Tracheal epithelial cell (primary cell): ENCODE measurements at places on chromosomes 2 and 18. TPM values are rescaled to one million over a fixed set of nuclear protein-coding genes. Genes with fewer than 3 reads are reported as not detected.

ARID5A gene
- total RNA-seq: 3.2 and 4.1 TPM in 2 replicates

FBXO48 gene
- 0.24 and 0.64 TPM in 2 replicates for total RNA-seq

PAPOLG gene
- total RNA-seq: 9.2 and 19.0 TPM in 2 replicates

MC5R gene
- not detected in 2 replicates for total RNA-seq

C2orf80 gene
- not detected in 2 replicates for total RNA-seq

RNF152 gene
- total RNA-seq: 31.6 and 35.8 TPM in 2 replicates

NOSTRIN gene
- total RNA-seq: 0.43 and 0.72 TPM in 2 replicates

ABCB11 gene
- under 0.01 TPM in 1 of 2 replicates, not detected in the other for total RNA-seq

CYP1B1 gene
- total RNA-seq: 19.5 and 46.3 TPM in 2 replicates

ASB3 gene
- 13.0 and 15.6 TPM in 2 replicates for total RNA-seq

RNF181 gene
- 221 and 249 TPM in 2 replicates for total RNA-seq

MREG gene
- 24.3 and 77.8 TPM in 2 replicates for total RNA-seq

MRPL19 gene
- total RNA-seq: 50.1 and 52.5 TPM in 2 replicates

BOLL gene
- total RNA-seq: not detected in 2 replicates

CD8B2 gene
- total RNA-seq: not detected in 2 replicates

IL1RL2 gene
- total RNA-seq: 2.1 and 2.2 TPM in 2 replicates

CYP26B1 gene
- under 0.01 and 0.24 TPM in 2 replicates for total RNA-seq

UNC80 gene
- not detected in 2 replicates for total RNA-seq

HOXD3 gene
- 0.72 TPM in 1 of 2 replicates, not detected in the other for total RNA-seq

COL5A2 gene
- total RNA-seq: 1.9 and 36.9 TPM in 2 replicates

TDRD15 gene
- under 0.01 TPM in 1 of 2 replicates, not detected in the other for total RNA-seq

GAREM1 gene
- total RNA-seq: 11.3 and 15.1 TPM in 2 replicates

ZNF521 gene
- 0.72 TPM in 1 of 2 replicates, not detected in the other for total RNA-seq

EPB41L5 gene
- total RNA-seq: 24.7 and 30.8 TPM in 2 replicates

ZBTB7C gene
- total RNA-seq: under 0.01 and 0.72 TPM in 2 replicates

FAM110C gene
- 12.6 and 21.4 TPM in 2 replicates for total RNA-seq

CD207 gene
- total RNA-seq: not detected in 2 replicates

FEV gene
- total RNA-seq: not detected in 2 replicates

SAG gene
- total RNA-seq: under 0.01 TPM in 1 of 2 replicates, not detected in the other

LCT gene
- total RNA-seq: not detected in 2 replicates

EGR4 gene
- total RNA-seq: not detected in 2 replicates

SCTR gene
- not detected in 2 replicates for total RNA-seq

CXCR4 gene
- total RNA-seq: 0.48 TPM in 1 of 2 replicates, not detected in the other

CFC1 gene
- not detected in 2 replicates for total RNA-seq

OTOS gene
- total RNA-seq: not detected in 2 replicates

ELOA2 gene
- not detected in 2 replicates for total RNA-seq

PRKAG3 gene
- not detected in 2 replicates for total RNA-seq

INPP5D gene
- total RNA-seq: 21.9 and 66.3 TPM in 2 replicates

PPP3R1 gene
- 15.7 and 27.5 TPM in 2 replicates for total RNA-seq

KIAA1328 gene
- 3.9 and 4.5 TPM in 2 replicates for total RNA-seq

KIF1A gene
- 0.72 TPM in 1 of 2 replicates, not detected in the other for total RNA-seq

SERPINB13 gene
- 9.2 and 20.5 TPM in 2 replicates for total RNA-seq

PLGLB2 gene
- 0.24 TPM in 1 of 2 replicates, not detected in the other for total RNA-seq

ABHD1 gene
- not detected in 2 replicates for total RNA-seq

CD226 gene
- total RNA-seq: under 0.01 and 1.9 TPM in 2 replicates

NEU4 gene
- total RNA-seq: not detected in 2 replicates

GKN2 gene
- total RNA-seq: not detected in 2 replicates

RNF144A gene
- total RNA-seq: 1.7 TPM in 1 of 2 replicates, not detected in the other

ZC3H8 gene
- total RNA-seq: 3.4 and 7.2 TPM in 2 replicates

CCBE1 gene
- total RNA-seq: 0.43 and 1.9 TPM in 2 replicates

TEKT4 gene
- not detected in 2 replicates for total RNA-seq

C2orf42 gene
- total RNA-seq: 14.1 and 17.6 TPM in 2 replicates

EPHA4 gene
- total RNA-seq: 3.6 and 5.8 TPM in 2 replicates

OBSL1 gene
- total RNA-seq: 14.3 and 31.8 TPM in 2 replicates

CNTNAP5 gene
- total RNA-seq: not detected in 2 replicates

CDH2 gene
- under 0.01 and 22.9 TPM in 2 replicates for total RNA-seq

ESPNL gene
- 0.48 TPM in 1 of 2 replicates, not detected in the other for total RNA-seq
